DMS 273 treated with DMSO at 0.1 percent for 48 hours (cell line): ENCODE measurements at places on chromosomes 5 and 9.

DNA sequence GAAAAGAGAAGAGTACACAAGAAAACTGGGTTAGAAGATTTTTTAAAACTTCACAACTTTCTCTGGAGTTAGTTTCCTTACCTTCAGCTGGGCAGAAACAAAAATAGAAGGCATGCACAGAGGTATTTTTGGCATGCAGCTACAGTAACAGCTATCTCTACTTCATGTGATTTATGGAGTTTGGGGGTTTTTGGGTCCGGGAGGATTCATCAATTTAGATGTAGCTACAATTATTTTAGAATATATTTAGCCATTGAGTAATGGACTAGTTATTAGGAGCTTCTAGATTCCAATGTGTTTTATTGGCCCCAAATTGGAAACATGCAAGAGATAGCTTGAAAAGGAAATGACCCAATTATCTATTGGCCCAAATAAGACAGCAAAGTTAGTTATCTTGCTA lies 91.6 kb upstream of the TNFAIP8 start:
- DNase-seq, result no peak

- no peak for DNase-seq
Observed at GRCh38 chr9:4792054-4792571, 631 bp upstream of the RCL1 start.

DNA sequence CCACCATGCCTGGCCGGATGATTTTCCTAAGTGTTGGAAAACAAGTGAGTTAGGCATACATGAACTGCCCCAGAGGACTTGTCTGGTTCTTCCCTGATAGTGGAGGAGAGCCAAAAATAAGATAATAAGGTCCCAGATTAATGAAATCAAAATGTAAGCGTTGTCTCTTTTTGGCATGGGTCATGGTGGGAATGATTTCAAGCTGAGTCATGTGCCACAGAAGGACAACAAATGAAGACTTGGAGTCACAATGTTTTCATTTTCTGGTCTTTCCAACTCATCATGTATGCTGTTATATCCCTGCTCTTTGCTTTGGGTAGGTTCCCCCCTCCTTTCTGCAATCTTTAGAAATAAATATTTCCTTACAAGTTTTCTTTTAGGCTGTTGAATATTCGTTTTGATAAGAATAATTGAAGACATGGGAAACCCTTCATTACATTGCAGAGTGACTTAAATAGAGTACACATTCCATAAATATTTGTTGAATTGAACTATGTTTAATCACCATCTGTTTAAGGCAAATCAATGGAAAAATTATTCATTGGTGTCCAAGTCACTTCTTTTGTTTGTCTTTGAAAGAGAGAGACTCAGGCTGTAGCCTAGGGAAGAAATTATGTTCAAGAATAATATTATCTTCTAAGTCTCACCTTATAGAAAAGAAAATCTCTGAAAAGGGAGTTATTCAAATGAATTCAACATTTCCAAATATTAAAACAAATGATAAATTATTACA lies 196.3 kb downstream of the CSNK1G3 start:
- DNase-seq, result no peak

- DNase-seq, result no peak
Observed at GRCh38 chr5:138790684-138791083, 37.5 kb downstream of the CTNNA1 start.

- DNase-seq, result no peak
Observed at GRCh38 chr9:83956436-83957247, 23.4 kb downstream of the HNRNPK start.

- no peak for DNase-seq
Observed at GRCh38 chr5:72692231-72692637, 124.2 kb upstream of the TNPO1 start.

DNA sequence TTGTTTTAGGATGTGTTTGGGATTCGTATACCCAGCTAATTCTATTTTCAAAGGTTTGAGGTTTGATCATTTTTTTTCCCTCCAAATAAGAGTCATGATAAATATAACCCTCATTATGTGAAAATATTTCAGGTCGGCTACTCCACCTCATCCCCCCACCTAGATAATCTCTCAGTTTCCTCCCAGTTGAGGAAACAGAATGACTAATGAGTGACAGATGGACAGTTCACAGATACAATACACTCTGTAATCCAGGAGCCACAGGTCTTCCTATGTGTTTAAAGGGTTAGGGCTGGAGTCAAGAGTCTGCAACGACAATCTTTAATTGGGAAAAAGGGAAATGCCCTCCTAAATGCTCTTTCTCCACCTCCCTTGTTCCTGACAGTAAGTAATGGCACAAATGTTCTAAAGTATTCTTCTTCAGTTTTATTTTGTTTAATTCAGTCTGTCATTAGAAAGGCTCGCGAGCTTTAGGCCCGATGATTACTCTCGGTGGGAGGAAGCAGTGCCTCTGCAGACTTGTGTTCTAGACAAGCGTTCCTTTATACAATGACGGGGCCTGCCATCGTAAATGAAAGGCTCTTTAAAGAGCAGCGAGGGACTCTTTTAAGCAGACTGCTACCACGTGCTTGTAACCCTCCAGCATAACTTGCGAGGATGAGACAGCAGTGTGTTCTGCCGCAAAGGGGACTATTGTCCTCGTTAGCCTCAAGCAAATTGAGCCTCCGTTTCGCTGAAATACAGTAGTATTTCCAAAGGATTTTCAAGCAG lies 69.0 kb downstream of the MEF2C start:
- DNase-seq, result no peak

GRCh38 chr9:34971146-34971811 lies 13.2 kb downstream of the PHF24 start:
- no peak for DNase-seq

- no peak for DNase-seq
Observed at GRCh38 chr9:137237759-137238726, 3.0 kb upstream of the TUBB4B start.

GRCh38 chr9:127185931-127186781 lies 63.7 kb upstream of the ANGPTL2 start:
- DNase-seq, result no peak

- DNase-seq, result no peak
Observed at GRCh38 chr5:134171972-134172371, 4.8 kb downstream of the SKP1 start.

- no peak for DNase-seq
Observed at GRCh38 chr9:124328285-124328684, 70.5 kb downstream of the NEK6 start.

DNA sequence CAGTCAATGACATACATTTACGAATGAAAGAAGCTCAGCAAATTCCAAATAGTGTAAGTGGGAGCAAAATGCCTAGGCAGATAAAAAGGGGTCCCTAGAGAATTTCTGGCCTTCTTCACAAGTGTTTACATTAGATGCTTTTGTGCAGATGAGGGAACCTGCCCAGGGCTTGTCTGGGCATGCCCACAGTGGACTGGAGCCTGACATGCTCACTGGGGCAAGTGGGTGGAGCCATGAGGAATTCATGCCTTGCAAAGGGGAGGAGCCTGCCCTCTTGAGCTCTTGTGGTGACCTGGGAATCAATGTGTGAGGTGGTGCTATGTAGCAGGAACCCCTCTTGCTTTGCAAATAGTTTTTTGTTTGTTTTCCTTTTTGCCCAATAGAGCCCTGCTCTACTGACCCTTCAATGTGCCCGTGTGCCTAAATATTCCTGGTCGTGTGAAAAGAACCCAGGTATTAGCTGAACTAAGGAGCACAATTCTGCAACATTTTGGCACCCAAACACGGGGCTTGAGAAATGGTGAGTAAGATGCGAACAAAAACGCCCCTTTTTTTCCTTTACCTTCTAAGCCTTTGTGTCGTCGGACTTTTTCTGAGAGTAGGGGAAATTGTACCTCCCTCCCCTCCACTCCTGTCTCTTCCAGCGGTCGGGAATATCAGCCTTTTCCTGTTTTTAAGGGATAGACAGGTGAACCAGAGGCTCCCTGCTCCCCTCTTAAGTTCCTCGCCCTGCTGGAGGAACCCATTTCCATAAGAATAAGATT lies 433.8 kb upstream of the CDH9 start:
- DNase-seq, result no peak

- no peak for DNase-seq
Observed at GRCh38 chr5:174337276-174338184, 292.0 kb downstream of the NSG2 start.

GRCh38 chr5:126745259-126745992 lies 31.5 kb upstream of the LMNB1 start:
- no peak for DNase-seq

- DNase-seq, result no peak
Observed at GRCh38 chr9:93264338-93265125, 80.6 kb downstream of the WNK2 start.

DNA sequence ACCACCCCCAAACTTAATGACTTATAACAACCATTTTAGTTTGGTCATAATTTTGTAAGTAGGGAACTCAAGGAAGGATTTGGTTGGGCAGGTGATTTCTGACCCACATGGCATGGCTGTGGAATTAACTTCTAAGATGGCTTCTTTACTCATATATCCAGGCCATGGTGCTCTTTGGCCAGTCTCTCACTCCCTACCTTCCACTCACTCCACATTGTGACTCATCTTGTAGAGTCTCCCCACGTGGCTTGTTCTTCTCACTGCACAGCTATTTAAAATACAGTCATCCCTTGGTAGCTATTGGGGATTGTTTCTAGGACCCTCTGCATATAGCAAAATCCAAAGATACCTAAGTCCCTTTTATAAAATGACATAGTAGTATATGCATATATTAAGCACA lies 76.6 kb upstream of the MAST4 start:
- no peak for DNase-seq
